ENCODE measurements at places on chromosomes 2 and 18.
A peak's percentile ranks its signal among the peaks of the same experiment; 100 is the strongest.

- no peak for DNase-seq
Observed at GRCh38 chr2:1782514-1782913, 38.2 kb upstream of the PXDN start.

- DNase-seq, result no peak
Observed at GRCh38 chr2:156317631-156318030, 14.9 kb downstream of the NR4A2 start.

GRCh38 chr2:43745457-43745856 lies 28.4 kb upstream of the DYNC2LI1 start:
- no peak for DNase-seq

DNA sequence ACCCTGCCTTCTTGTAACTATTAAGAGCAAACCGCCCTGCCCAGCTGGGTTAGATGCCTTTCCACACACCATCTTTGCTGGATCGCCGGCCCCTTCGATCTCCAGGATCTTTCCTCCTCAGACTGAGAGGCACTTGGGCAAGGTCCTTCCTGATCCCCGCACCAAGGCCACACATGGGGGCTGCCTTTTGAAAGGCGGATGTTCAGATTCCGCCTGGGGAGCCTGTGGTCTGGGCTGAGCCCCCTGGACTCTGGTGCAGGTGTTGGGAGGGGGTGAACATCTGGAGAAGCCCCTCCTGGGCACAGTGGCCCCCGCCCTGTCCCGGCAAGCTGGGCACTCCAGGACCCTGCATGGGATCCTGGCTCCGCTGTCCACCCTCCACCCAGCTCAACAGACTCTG lies 135.4 kb upstream of the HDAC4 start:
- no peak for DNase-seq

DNA sequence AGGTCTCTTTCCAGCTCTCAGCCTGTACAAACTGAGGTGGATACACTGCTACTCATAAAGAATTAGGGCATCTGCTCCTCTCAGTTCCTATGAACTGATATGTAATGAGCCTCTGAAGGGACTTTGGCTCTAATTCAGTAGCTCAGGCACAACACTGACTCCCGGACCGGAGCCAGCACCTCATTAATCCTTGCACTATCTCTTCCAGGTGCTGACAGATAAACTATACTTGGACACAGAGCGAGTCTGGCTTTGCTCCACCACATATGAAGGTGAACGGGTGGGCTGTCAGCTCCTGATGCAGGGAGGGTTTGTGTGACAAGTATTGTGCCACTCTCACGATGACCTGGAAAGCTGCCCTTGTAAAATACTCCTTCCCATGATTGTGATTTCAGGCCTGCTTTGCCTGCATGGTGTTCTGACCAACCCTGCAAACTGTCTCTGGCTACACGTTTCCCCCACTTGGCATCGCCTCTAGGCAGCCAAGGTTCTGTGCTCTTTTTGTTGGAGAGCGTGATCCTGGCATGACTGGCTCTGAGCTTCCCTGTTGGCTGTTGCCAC lies 111.6 kb upstream of the LMAN1 start:
- DNase-seq, result no peak

- peak; percentile 79 for DNase-seq
Observed at GRCh38 chr18:50266248-50266704, at the start of gene CFAP53. TSS of gene CFAP53 (minus strand) at chr18:50266495. CDS start at chr18:50266404, 91 bp downstream.
